Breast epithelium (tissue), 4 donors: ENCODE measurements at places on chromosomes 4 and X. TPM values are rescaled to one million over a fixed set of nuclear protein-coding genes. Genes with fewer than 3 reads are reported as not detected.

KDR gene
- 20.3 TPM for total RNA-seq

IDUA gene
- 28.2 TPM for total RNA-seq

GRCh38 chr4:152530600-152530999, 5.3 kb downstream of the FBXW7 start:
- no peaks in the 10 kb centered on the region for H3K27me3 ChIP-seq
- peak overlapping the region; percentile 37 for H3K27ac ChIP-seq
- no peaks in the 10 kb centered on the region for H3K4me1 ChIP-seq
- H3K36me3 ChIP-seq = no peaks in the 10 kb centered on the region
- no peak overlapping the region for H3K4me3 ChIP-seq

- no peaks in the 10 kb centered on the region for H3K36me3 ChIP-seq
- no peak overlapping the region for H3K4me3 ChIP-seq
- H3K27me3 ChIP-seq = no peaks in the 10 kb centered on the region
- H3K27ac ChIP-seq = no peak overlapping the region
- H3K4me1 ChIP-seq = no peaks in the 10 kb centered on the region
- no peak for DNase-seq
These were observed 298.3 kb downstream of the HS3ST1 start for GRCh38 chr4:11130195-11130970.

GRCh38 chrX:136203438-136203837, 47.8 kb downstream of the MAP7D3 start:
- no peak overlapping the region for H3K4me3 ChIP-seq
- H3K27ac ChIP-seq = no peak overlapping the region
- no peak for DNase-seq
- no peaks in the 10 kb centered on the region for H3K4me1 ChIP-seq

DNA sequence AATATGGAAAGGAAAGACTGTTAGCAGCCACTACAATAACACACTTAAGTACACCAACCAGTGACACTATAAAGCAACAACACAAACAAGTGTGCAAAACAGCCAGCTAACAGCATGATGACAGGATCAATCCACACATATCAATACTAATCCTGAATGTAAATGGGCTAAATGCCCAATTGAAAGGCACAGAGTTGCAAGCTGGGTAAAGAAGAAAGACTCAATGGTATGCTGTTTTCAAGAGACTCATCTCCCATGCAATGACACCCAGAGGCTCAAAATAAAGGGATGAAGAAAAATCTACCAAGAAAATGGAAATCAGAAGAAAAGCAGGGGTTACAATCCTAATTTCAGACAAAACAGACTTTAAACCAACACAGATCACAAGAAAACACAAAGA, 94.2 kb upstream of the ENPEP start:
- H3K36me3 ChIP-seq = no peaks in the 10 kb centered on the region
- no peak overlapping the region for H3K27ac ChIP-seq
- no peaks in the 10 kb centered on the region for H3K4me1 ChIP-seq
- H3K27me3 ChIP-seq = no peaks in the 10 kb centered on the region
- DNase-seq = no peak
- H3K4me3 ChIP-seq = no peak overlapping the region

- peak; percentile 24 for DNase-seq
- peaks cover 60% of the 10 kb centered on the region for H3K27me3 ChIP-seq
- H3K27ac ChIP-seq = no peak overlapping the region
- H3K4me3 ChIP-seq = no peak overlapping the region
These were observed 39.1 kb downstream of the PSAPL1 start for GRCh38 chr4:7395645-7396044.

- H3K27ac ChIP-seq = no peak overlapping the region
- no peaks in the 10 kb centered on the region for H3K4me1 ChIP-seq
- DNase-seq = no peak
- H3K27me3 ChIP-seq = no peaks in the 10 kb centered on the region
- no peaks in the 10 kb centered on the region for H3K36me3 ChIP-seq
These were observed 36.7 kb downstream of the FAM53A start for GRCh38 chr4:1647432-1647831.
